ENCODE measurements at places on chromosomes 3 and 15.

DNA sequence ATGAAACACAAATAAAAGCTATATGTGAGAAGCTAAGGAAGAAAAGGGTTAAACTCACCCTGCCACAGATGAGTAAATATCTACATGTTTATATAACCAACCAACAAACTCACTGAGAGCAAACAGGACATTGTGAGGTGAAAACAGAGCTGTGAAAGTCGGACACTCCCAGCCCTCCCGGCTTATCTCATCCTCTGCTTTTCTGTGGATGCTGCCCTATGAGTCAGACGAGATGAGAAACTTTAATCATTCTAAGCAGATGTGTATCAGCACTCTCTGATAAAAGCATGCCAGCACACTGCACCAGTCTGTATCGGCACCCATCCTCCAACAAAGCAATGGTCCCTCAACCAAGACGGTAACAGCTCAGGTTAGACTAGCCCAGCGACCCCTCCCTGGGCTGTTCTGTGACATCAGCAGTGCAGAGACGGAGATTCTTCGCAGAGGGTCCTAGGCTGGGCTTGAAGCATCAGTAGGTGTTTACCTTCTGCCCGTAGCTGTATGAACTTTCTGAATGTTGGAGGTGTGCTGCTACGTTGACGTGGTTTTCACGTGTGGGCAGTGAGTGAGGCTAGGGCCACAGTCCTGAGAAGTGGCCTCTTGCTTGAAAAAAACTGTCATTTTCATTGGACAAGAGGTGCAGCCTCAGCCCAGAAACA, 119.8 kb upstream of the ALDH1A3 start:
- no peak for DNase-seq

DNA sequence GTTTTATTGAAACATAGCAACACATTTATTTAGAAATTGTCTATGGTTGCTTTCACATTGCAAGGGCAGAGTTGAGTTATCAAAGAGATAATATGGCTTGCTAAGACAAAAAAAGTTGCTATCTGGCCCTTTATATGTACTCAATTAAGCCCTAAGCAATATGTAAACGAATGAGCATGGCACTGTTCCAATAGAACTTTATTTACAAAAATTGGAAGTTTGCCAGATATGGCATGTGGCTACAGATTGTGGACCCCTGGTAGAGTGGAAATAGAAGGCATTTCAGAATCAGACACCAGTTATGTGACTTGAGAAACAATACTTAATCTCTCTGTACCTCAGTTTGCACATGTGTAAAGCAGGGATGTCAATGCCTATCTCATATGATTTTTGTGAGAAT, 515.6 kb upstream of the SGO1 start:
- DNase-seq, result no peak

- DNase-seq, result no peak
These were observed 68.1 kb upstream of the SCN5A start for GRCh38 chr3:38717355-38718240.

- no peak for DNase-seq
These were observed 207.3 kb downstream of the PLCL2 start for GRCh38 chr3:17091910-17092582.

GRCh38 chr3:195458316-195458717, 15.5 kb upstream of the ACAP2 start:
- no peak for DNase-seq

Data from spleen (tissue), 13 donors.